CD4-positive, alpha-beta T cell treated with Interleukin-6 at 100 ng/mL for 8 hours (primary cell): ENCODE measurements at places on chromosomes 2 and 18.

DNA sequence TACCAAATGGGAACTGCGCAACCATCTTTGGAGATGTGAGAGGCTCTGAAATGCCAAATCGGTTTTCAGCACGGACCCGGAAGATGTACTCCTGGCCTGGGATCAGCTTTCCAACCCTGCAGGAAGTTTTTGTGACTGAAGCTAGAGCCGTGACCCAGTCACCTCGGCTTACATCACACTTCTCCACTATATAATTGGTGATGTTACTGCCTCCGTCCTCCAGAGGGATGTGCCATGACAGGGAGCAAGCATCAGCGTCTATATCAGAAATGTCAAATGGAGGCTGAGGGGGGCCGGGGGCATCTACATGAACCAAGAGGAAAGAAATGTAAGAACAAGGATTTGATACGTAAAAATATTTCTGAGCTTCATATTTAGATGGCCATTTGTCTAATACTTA lies 104.4 kb downstream of the PLEKHA3 start:
- DNase-seq: no peak

- no peak for DNase-seq
Observed at GRCh38 chr18:59966913-59967312, 67.1 kb downstream of the PMAIP1 start.

DNA sequence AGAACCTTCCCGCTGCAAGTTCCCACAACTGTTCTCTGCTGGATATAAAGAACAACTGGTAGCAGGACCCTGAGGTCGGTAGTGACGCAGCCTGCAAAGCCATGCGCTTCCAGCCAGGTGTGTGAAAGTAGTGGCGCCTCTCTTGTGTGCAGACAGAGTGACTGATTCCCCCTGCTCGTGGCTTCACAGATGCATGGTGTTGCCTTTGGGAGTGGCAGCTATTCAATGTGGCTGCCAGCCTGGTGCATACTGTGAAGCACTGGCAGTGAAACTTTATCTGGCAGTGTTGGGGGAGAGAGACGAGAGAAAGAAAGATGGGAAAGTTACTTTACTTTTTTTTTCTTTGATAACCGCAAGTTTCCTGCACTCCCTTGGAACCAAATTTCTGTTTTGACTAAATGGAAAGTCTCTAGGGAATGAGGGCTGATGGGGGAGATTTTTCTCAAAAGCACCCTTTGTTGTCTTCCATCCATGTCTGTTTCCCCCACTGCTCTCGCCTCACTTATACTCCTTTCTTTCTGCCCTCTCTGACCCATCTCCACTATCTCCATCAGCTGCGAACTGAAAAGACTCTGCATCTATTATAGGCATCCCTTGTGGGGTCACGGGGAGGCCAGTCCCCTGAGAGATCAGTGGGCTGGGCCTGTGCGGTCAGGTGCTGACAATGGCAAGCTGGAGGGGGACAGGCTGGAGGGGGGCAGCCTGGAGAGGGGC lies 90.0 kb upstream of the TNP1 start:
- DNase-seq: no peak

DNA sequence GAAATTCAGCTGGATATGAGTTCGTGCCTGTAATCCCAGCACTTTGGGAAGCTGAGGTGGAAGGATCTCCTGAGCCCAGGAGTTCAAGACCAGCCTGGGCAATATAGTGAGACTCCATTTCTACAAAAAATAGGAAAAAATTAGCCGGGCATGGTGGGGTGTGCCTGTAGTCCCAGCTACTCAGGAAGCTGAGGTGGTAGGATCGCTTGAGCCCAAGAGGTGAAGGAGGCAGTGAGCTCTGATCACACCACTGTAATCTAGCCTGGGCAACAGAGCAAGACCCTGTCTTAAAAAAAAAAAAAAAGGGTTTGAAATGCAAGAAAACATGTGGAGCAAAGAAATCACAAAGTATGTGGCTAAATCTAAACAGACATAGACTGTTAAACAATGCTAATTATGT lies 9.8 kb downstream of the CGREF1 start:
- no peak for DNase-seq

DNA sequence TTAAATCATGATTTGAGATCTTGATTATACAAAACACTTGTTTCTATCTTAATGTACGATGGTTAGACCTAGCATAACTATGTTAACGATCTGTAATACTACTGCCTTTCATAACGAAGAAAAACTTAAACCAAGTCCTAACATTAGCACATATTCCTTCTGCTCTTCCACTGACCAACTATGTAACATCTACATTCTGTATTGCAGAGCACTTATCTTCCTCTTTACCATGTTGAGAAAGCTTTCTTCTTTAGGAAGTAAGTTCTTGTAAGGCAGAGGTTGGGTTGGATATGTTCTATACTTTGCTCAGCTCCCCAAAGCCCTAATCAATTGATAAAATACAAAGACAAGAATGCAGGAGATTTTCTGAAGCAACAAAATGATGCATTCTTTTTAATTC lies 7.9 kb upstream of the ZNF407 start:
- no peak for DNase-seq

- DNase-seq: no peak
Observed at GRCh38 chr2:30798536-30798991, 8.7 kb downstream of the CAPN13 start.

DNA sequence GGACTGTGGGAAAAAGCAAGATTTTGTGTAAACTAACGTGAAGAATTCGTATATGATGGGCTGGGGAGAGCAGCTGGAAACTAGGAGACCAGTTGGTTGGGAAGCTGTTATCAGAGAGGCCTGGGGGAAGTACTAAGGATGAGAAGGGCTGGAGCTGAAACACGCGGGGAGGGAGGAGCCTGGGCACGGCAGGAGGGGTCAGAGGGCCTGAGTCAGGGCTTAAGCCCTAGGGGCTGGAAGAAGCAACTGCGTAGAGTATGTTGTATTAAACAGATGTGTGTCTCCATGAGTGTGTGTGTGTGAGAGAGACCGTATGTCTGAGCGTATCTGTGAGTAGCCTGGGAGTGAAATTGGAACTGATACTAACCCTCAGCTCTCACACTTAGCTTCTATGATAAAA lies 8.4 kb downstream of the POMC start:
- DNase-seq: no peak

DNA sequence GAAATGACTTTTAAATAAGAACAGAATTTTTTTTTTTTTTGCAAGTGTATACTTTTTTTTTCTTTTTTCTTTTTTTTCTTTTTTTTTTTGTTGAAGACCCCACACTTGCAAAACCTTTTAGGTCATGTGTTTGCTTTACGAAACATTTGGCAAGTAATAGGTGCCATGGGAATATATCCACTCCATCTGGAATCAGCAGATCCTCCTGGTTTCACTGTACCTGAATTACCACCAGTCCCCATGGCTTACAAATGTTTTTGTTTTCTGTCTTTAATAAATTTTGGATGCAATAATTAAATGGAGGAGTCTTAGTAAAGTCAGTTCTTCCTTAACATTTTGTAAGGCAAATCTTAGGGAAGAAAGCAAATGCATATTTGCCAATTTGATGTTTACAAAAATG lies 559.7 kb upstream of the ZEB2 start:
- DNase-seq: no peak

DNA sequence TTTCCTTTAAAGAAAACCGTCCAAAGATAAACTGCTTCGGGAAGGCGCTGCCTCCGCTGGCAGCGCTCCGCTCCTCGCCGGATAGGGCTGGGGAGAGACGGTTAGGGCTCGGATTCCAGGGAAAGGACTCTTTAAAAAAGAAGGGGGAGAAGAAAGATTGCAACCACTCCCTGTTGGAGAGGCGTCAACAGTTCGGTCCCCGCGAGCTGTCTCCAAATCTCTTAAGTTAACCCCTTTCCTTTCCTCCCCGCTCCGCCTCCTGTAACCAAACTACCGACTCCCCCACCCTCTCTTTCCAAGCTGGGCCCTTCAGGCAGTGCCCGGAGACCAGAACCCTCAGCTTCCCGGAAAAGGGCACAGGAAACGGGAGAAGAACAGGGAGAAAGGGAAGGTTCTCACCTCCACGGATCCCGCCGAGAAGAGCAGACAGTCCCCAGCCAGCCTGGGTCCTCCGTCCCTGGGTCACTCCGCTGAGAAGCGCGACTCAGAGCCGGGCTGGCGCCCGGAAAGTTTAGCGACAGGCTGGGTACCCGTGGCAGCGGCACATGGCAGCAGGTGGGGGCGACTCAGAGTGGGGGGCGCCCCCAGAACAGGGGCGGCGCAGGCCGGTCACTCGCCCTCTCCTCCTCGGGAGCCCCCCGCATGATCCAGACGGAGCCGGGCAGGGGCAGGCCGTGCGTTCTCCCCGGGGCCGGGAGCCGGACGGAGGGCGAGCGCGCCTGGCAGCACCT lies 675 bp downstream of the FZD5 start:
- DNase-seq: no peak

DNA sequence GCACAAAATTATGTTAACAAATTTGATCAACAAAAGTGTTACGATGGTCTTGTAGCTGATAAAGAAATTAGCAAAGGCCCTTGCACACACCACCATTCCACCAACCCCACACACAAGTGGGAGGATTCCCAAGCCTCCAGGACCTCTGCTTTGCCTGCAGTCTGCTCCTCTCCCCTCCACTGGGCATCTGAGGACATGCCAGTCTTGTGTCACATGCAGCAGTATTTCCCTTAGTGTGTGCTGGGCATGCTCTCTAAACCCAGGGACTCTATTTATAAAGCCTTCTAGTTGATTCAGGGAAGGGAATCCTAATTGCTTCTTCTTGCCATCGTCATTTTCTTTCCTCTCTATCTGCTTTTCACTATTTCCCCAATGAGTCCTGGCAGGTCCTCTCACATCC lies 53.3 kb downstream of the KCTD18 start:
- no peak for DNase-seq

DNA sequence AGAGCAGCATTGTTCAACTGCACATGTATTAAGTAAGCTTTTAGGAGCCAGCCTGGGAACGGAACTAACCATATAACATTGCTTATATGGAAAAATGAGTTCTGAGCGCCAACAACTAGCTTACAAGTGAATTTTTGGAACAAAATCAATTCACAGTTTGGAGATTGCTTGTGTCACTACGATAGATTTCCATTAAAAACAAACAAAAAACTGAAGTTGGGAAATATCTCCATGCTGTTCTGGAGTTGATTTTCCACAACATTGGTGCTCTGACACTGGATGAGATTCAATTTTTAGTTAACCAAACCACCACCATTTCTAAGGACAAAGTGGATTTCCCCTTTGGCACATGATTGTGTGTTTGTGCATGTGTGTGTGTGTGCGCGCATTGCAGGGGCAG lies 56.9 kb upstream of the ZNF397 start:
- no peak for DNase-seq

- no peak for DNase-seq
Observed at GRCh38 chr2:124570872-124571271, 545.8 kb downstream of the CNTNAP5 start.

DNA sequence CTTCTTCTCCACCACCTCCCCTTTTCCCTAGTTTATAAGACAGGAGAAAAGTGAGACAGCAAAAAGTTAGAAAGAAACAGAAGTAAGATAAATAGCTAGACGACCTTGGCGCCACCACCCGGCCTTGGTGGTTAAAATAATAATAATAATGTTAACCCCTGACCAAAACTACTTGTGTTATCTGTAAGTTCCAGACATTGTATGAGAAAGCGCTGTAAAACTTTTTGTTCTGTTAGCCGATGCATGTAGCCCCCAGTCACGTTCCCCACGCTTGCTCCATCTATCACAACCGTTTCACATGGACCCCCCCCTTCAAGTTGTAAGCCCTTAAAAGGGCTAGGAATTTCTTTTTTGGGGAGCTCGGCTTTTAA lies 1.5 kb upstream of the BUB1 start:
- no peak for DNase-seq

- no peak for DNase-seq
Observed at GRCh38 chr18:79877163-79878091, 74.0 kb downstream of the SLC66A2 start.

DNA sequence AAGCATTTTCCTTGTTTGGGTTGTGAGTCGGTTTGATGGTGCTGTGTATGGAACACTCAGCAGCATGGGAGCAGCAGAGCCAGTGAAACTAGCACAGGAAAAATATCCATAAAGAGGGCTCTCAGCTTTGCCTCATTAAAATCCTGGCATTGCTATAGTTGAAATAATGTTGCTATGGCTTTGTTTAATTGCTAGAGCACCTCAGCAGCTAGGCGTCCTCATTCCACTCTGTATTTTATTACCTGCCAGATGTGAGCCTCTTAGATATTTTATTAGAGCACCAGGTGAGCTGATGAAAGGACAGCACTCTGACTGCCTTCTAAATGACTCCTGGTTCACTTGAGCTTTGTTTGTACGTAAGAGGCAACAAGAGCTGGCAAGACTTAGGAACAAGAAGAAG lies 232.4 kb downstream of the MTX2 start:
- DNase-seq: no peak

DNA sequence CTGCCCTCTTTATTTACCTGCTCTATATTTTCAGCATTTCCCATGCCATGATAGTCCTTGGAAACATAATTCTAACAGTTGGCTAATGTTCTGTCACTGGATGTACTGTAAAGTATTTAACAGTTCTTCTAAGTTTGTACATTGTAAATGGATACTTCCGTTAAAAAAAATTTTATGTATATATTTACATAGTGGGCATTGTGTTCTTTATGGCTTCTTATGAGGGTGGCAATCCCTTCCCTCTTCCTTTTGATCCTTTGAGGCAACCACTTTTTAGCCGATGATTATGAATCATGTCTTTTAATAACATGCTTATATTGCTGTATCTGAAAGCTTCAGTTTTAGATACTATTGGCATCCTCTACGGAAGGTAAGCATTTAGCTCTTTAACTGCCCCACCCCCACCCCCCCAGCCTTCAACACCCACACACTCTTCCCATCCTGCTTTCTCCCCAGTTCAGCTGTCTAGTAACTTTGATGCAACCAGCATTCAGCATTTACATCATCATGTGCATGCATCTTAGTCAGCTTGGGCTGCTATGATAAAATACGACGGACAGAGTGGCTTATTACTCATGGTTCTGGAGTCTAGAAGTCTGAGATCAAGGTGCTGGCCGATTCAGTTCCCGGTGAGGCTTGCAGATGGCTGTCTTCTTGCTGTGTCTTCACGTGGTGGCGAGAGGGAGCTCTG lies 21.0 kb upstream of the EDAR start:
- DNase-seq: no peak

GRCh38 chr2:17638196-17638743 lies 97.8 kb downstream of the VSNL1 start:
- no peak for DNase-seq

GRCh38 chr2:129074298-129074920 lies 755.7 kb upstream of the HS6ST1 start:
- DNase-seq: no peak

DNA sequence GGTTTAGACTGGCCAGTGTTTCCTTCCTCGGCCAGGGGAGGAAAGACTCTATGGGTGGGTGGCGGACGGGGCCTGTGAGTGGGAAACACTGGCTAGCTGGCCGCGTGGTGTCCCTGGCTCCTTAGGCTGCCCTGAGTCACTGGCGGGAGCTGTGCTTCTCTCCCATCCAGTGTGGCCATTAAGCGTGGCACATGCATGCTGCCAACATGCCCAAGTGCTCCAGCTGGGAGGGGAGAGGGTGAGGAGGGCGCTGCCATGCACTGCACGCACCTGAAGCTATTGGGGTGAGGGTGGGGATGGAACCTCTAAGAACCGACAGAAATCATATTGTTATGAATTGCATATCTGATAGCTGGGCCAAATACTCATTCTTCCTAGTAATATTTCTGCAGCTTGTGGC lies 270.8 kb downstream of the CALCRL start:
- no peak for DNase-seq

- no peak for DNase-seq
Observed at GRCh38 chr18:28439870-28440269, 262.9 kb upstream of the CDH2 start.
